Calu3 (cell line): ENCODE measurements at places on chromosomes 5 and 9.

GRCh38 chr5:61965069-61965468, 340.9 kb upstream of the KIF2A start:
- DNase-seq, result peak; percentile 9

DNA sequence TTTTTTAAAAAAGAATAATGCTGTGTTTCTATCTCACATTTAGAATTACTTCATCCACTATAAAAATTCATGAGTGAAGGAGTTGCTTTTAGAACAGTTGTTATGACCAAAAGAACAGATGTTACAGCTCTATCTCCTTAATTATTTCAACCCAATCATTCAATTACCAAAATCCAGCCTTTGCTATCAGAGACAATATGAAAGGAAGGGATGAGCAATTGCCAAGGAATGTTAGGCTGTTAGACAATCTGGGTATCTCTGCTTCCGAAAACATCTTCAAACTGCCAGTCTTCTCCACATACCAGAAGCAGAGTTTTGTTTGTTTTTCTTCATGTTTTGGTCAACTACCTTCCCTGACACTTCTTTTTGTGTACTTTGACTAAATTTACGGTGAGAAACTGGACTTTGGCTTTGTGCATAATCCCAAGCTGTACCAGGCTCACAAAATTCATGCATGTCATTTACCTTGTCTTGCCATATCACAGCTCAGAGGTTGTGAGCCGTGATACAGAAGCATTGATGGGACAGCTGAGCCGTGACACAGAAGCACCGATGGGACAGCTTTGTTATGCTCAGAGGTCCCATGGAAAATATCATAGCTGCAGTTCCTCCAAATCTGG, 405.5 kb downstream of the KIF4B start:
- DNase-seq, result no peak

DNA sequence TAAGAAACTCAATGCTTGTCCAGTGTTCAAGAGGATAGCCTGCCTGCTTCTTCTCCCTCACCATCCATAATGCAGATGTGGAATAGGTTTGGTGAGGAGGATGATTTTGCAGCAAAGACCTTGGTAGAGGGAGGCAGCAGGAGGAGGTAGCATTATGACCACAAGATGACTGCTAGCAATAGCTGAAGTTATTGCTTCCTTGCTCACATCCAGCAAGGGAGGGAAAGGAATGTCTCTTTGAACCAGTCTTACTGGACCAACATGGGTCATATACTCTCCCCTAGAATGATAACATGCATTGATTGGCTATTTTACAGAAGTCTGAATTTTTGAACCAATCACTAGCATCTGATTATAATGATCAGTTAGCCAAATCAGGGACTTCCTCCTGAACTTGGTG, 607.6 kb downstream of the EBF1 start:
- DNase-seq, result no peak

DNA sequence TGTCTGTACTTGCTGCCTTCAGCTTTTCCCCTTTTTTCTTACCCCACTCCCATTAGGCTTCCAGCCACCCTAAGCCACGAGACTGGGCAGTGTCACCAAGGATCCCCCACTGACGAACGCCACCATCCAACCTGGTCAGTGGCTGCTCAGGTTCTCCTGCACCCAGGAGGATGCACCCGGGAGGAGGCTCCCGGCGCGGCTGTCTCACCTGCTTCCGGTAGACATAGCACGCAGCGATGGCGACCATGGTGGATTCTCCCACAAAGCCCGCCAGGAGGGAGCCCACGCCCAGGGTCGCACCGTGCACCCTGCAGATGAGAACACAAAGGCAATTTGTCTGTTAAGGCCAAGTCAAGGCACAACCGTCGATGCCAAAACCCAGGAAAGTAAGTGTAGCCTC, 48.1 kb downstream of the OTULIN start:
- DNase-seq, result no peak

GRCh38 chr5:38751103-38751502, 94.7 kb upstream of the OSMR start:
- DNase-seq, result no peak

DNA sequence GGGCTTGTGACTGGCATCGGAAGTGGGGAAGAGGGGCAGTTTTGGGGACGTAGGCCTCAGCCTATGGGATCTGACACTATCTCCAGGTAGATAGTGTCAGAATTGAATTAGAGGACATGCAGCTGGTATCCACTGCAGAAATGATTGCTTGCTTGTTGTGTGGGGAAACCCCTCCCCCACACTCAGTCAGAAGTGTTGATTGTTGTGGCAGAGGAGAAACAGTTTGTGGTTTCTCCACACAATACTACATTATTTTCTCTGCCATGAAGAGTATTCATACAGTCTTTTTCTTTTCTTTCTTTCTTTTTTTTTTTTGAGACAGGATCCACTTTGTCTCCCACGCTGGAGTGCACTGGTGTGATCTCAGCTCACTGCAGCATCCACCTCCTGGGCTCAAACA, 113.9 kb downstream of the ARRDC3 start:
- no peak for DNase-seq

DNA sequence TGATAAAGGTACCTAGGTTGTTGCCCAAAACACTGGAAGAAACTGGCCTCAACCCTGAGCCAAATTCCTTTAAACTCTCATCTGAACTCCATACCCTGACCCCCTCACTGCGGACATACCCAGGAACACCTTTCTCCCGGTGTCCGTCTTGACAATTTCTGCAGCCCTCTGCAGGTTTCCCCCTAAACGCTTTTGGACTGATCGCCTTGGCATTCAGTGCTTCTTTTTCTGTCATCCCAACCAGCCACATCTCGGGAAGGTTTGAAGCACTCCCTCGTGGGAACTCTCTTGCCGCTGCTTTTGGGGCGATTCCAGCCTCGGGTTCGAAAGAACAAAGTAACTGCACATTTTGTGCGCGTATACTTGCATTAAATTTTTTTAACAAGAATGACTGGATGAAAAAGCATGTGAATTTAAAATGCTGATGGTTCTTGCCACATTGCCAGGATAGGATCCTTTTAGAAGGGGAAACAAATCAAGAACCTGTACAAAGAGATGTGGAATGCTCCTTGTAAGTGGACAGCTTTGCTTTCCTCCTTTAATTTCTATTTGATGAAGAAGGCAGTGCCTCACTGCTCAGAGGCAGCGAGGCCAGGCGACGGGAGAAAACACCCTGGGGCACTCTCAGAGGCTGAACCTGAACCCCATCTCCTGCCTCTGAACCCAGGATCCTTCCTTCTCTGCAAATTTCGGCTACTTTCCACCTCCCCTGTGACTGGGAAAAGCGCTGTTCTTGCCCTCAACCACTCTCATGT, 615 bp downstream of the PSMD5 start:
- DNase-seq, result no peak

DNA sequence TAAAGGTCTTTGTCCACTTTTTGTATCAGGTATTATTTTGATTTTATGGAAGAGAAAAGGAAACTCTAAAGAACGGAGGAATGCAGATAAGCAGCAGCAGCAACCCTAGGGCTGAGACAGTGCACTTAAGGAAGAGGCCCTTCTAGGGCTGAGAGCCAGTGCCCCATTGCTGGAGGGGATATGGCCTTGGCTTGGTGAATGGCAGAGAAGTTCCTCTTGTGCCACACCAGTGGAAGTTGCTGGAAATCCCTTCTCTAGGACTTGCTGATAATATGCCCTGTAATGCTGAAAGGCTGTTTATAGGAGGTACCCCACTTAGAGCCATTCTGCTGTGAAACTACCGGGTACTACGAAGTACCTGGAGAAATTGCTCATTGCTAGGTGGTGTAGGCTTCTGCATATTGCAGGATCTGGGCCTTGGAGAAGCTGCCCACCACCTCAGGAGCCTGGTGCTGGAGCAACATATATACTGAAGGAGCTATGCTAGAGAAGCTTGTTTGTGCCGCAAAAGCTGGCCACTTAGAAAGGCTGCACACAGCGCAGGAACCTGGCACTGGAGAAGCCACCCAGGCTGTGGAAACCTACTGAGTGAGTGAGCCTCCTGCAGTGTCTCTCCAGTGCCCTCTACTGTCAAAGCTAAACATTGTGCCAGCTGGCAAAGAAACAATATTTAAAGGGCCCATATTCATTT, 9.6 kb upstream of the UBTD2 start:
- DNase-seq, result peak; percentile 72

DNA sequence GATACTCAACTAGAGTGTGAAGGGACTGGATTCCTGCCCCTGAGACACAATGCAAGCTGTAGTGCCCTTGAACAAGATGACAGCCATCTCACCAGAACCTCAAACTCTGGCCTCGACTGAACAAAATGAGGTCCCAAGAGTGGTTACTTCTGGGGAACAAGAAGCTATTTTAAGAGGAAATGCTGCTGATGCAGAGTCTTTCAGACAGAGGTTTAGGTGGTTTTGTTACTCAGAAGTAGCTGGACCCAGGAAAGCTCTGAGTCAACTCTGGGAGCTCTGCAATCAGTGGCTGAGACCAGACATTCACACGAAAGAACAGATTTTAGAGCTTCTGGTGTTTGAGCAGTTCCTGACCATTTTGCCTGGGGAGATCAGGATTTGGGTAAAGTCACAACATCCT, 2.4 kb downstream of the ZNF483 start:
- DNase-seq, result no peak
